Lung microvascular endothelial cell (primary cell): ENCODE measurements at places on chromosomes 6 and 20. TPM values are rescaled to one million over a fixed set of nuclear protein-coding genes. Genes with fewer than 3 reads are reported as not detected.

Gene MGME1
- total RNA-seq: 7.8 and 7.9 TPM in 2 replicates

Gene SOBP
- total RNA-seq: 0.20 and 0.65 TPM in 2 replicates

Gene TCF21
- total RNA-seq: not detected in 2 replicates

Gene NINL
- 10.5 and 21.0 TPM in 2 replicates for total RNA-seq

Gene SUMO4
- total RNA-seq: 0.44 and 1.2 TPM in 2 replicates

Gene BHLHE23
- not detected in 2 replicates for total RNA-seq

Gene LY6G6F
- not detected in 2 replicates for total RNA-seq

Gene ZC2HC1B
- total RNA-seq: not detected in 2 replicates

Gene ADAM33
- total RNA-seq: under 0.01 TPM in 1 of 2 replicates, not detected in the other

Gene C6orf58
- not detected in 2 replicates for total RNA-seq

Gene ATRN
- total RNA-seq: 20.9 and 25.2 TPM in 2 replicates

Gene MAS1
- not detected in 2 replicates for total RNA-seq

Gene CRISP2
- not detected in 2 replicates for total RNA-seq

Gene SGK2
- total RNA-seq: not detected in 2 replicates

Gene ULBP3
- 2.4 and 4.8 TPM in 2 replicates for total RNA-seq

Gene MDFI
- total RNA-seq: 44.0 and 49.5 TPM in 2 replicates

Gene BMP2
- 8.7 and 14.5 TPM in 2 replicates for total RNA-seq
